ENCODE measurements at places on chromosomes 12 and 14.
A peak's percentile ranks its signal among the peaks of the same experiment; 100 is the strongest.

GRCh38 chr14:36967892-36968555 lies 204.4 kb downstream of the SLC25A21 start:
- DNase-seq: no peak

DNA sequence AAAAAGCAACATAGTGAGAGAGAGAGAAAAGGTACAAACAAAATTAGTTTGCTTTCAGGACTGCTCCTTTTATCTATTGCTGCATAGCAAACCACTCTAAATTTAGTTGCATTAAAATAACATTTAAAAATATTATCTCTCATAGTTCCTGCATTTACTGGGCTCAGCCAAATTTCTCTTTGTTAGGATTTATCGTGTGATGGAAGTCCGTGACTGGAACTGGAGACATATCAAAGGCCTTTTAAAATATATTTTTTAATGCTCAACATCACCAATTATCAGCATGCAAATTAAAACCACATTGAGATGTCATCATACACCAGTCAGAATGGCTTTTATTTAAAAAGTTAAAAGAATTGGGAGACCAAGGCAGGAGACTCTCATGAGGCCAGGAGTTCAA lies 107.6 kb upstream of the SYT1 start:
- DNase-seq: no peak

GRCh38 chr14:61663312-61663979 lies 31.9 kb upstream of the HIF1A start:
- no peak for DNase-seq

DNA sequence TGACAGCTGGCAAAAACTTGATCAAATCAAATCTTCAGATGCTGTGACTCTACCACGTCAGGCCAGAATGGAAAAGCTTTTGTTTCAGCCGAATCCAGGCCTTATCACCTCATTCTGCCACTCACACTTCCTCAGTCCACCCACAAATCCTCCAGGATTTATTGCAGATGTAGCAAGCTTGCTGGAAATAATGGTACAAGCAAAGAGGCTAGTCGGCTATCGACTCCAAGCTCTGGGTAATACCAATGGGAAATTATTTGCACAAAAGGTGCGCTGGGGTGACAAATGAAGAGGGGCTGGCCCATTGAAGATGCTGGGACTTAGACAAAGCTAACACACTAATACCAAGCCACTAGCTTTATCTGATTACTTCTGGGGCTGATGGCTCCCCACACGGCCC lies 250.5 kb downstream of the ASCL1 start:
- DNase-seq: no peak

- no peak for DNase-seq
Measured at GRCh38 chr14:104686624-104687517, 2.5 kb upstream of the INF2 start.

DNA sequence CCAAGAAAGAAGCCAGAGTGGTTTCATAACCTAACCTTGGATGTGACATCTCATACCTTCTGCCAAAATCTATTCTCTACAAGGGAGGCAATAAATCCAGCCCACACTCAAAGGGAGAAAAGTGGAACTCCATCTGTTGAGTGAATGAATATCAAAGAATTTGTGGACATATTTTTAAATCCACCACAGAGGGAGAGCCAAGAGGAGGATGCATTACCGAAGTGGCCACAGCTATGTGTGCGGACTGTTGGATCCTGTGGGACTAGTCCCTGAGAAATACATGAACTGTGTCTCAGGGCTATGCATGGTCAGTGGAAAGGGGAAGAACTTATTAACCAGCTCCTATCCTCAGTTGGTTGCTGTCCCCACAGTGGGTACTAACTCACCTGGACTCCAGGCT lies 273.9 kb downstream of the NUAK1 start:
- no peak for DNase-seq

DNA sequence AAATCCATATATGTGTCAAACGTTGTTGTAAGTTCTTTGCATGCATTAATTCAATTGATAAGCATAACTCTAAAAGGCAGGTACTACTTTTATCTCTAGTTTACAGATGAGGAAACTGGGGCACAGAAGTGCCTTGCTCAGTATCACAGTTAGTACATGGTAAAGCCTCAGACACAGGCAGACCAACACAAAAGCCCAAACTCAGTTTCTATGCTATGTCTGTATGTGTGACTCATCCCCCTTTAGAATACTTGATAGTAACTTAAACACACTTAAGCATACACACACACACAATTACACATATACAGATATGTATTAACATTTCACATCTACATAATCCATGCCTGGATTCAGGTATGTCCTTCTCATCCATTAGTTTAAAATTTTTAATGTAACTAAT lies 88.0 kb downstream of the EPS8 start:
- DNase-seq: no peak

- DNase-seq: no peak
Measured at GRCh38 chr14:75018694-75019093, 16.0 kb downstream of the EIF2B2 start.

DNA sequence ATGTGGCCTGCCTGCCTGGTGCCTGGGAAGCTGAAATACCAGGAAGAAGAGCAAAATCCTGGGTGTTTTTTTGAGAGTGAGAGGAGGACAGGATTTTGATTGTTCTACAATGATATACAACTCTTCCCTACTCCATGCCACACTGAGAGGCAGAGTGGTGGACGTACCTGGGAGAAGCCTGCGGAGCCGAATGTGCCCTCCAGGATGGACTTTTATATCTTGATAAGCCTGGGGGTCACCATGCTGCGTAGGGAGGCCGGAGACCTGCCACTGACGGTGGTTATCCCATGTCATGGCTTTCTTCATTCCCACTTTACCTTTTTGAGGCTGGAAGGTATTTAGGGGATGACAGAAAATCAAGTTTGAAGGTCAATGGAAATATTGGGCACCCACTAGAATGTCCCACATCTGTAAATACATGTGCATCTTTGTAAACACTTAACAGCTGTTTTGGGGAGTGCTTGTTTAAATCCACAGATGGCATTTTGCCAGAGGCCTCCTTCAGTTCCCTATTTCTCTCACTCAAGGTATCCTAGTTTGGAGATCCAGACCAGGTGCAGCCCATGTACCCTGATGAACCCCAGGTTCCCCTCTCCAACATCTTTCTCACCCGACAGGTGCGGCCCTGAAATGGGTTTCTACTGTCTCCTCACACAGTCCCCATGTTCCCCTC lies 1.1 kb upstream of the GLT1D1 start:
- DNase-seq: no peak

GRCh38 chr14:27528328-27528727 lies 930.5 kb upstream of the NOVA1 start:
- no peak for DNase-seq

DNA sequence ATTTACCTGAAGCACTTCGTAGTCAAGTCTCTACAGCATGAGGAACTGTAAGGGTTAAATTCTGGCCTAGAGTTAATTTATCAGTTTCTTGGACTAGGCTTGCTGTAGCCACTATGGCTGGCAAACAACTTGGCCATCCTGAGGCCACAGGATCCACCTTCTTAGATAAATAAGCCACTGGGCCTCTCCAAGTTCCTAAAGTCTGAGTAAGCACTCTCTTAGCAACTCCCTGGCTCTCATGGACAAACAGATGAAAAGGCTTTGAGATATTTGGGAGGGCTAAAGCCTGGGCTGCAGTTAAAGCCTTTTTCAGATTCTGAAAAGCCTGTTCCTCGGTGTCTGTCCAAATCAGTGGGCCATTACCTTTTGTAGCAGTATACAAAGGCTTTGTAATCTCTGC lies 675.0 kb downstream of the TMEM121 start:
- no peak for DNase-seq

- no peak for DNase-seq
Measured at GRCh38 chr14:52089218-52089617, 20.4 kb upstream of the NID2 start.

- DNase-seq: no peak
Measured at GRCh38 chr12:11793921-11794710, 144.6 kb downstream of the ETV6 start.

GRCh38 chr12:15157269-15157671 lies 63.9 kb downstream of the RERG start:
- DNase-seq: no peak

- DNase-seq: no peak
Measured at GRCh38 chr12:94817695-94818075, 167.3 kb upstream of the TMCC3 start.

- no peak for DNase-seq
Measured at GRCh38 chr12:90163975-90164374, 455.3 kb upstream of the ATP2B1 start.

GRCh38 chr14:24241829-24242443 lies 487 bp downstream of the TINF2 start:
- peak; percentile 91 for DNase-seq

- DNase-seq: no peak
Measured at GRCh38 chr14:61553730-61554641, 141.3 kb upstream of the HIF1A start.

- DNase-seq: no peak
Measured at GRCh38 chr12:90274407-90274806, 565.8 kb upstream of the ATP2B1 start.

DNA sequence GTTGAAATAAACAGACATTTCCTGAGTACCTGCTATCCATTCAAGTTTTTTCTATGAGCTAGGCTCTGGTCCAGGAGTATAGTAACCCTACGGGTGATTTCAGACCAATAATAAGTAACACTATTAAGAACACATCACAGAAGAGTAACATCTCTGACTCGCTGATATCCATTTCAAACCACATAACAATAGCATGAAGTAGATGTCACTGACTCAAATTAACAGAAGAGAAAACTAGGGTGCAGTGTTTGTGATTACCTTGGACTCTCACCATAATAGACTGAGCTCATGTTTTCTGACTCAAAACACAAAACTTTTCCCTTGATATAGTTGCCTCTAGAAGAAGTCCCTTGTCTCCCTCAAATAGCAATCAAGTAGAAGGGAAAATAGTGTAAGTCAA lies 423.0 kb downstream of the DIO2 start:
- no peak for DNase-seq

DNA sequence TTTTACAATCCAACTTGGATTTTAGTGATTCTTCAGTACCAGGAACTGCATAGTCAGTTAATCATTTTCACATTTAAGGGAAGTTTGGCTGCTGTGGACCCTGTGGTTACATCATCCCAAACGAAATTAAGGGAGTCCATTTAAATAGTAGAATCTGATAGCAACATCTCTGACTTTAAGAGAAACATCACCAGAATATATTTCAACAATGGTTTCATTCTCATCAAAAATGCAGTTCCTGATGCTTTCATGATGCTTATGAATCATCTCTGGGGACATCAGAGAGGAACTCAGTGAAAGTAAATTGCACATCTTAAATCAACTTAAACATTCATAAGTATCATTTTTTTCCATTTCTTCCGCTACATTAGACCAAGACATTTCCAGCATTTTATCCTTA lies 1170.7 kb downstream of the FSCB start:
- DNase-seq: no peak

DNA sequence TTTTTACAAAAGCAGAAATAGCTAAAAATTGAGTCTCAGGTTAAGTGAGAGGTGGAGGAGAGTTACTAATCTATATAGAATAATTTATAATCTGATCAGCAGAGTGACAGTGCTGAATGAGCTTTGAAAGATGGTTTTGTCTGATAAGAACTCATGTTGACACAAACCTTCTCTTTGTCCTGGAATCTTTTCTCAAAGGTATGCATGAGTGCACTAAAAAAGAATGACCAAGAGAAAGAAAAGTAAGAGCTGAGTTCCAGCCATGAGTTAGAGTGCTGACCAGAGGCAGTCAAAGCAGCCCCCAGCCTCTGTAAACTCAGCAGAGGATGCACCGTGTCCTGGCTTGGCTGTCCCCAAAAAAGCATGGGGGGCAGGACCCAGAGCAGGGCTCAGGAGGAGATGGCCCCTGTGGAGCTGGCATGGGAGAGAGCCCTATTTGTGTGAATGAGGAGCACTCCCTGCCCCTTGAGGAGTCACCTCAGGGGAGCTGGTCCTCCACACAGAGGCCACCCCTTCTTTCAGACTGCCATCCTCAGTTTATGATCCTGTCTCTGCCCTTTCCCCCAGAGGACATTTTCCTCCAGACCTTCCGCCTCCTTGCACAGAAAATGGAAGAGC lies 129.8 kb downstream of the SEC23A start:
- DNase-seq: no peak

- DNase-seq: no peak
Measured at GRCh38 chr14:51548187-51548586, 103.5 kb upstream of the FRMD6 start.

DNA sequence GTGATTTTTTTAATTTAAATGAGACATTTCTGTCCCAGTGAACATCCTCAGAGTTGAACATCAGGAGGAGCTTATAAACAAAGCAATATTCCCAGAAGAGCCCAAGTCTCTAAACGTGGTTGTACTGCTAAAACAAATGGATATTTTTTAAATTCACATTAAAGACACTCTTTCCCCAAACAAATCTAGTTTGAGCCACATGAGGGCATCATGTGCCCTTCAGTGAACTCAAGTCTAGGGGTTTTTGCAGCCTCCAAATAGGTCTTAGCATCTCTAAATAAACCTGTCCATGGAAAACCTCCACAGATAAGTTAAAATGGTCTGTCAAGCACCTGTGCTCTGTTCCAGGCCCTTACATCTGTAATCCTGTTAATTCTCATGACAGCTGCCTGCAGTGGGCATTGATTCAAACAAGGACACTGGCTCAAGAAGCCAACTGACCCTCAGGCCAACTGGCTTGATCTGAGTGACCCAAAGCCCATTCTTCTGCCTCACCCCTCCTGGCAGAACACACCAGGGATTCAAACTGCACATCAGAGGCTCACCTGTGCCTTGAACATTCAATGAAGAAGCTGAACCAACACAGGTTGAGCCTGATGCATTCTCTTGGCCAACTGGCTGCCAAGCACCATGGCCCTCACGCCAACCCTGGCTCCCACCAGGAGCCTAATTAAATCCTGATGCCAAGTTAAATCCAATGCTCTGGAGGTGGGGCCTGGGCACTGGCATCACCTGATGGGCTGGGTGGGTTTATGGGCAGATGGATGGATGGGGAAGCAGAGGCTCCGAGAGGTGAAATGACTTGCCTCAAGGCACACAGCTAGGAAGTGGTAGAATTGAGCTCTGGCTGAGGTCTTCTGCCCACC lies 8.6 kb downstream of the ISCU start:
- no peak for DNase-seq

DNA sequence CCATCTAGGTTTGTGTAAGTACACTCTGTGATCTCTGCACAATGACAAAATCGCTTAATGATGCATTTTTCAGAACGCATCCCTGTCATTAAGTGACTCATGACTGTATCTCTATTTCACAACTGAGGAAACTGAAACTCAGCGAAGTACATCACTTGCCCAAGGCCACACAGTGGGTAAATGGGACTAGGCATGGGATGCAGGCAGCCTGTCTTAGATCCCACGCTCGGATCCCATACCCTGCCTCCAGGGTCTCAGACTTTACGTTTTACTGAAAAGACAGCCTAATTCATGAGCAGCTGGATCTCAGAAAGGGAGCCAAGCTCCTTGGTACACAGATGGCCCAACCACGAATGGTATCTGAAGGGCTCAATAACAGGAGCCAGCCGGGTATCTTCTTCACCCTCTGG lies 2.4 kb upstream of the MLEC start:
- DNase-seq: no peak

GRCh38 chr12:52895726-52896189 lies 9.1 kb downstream of the KRT8 start:
- DNase-seq: no peak

GRCh38 chr12:90858252-90858651 lies 96.7 kb downstream of the CCER1 start:
- DNase-seq: no peak

GRCh38 chr14:103033681-103034096 lies 23.7 kb downstream of the CDC42BPB start:
- DNase-seq: no peak

All from stimulated activated CD4-positive, alpha-beta T cell treated with anti-CD3 and anti-CD28 coated beads, Interleukin-1b, Interleukin-23, amount 100 ng/mL, for 4 hours (primary cell).